ENCODE measurements at places on chromosomes 4 and X.
A peak's percentile ranks its signal among the peaks of the same experiment; 100 is the strongest.

- DNase-seq: no peak
Measured at GRCh38 chr4:123216946-123217345, 179.6 kb upstream of the SPRY1 start.

- DNase-seq: no peak
Measured at GRCh38 chr4:3508542-3508941, 23.7 kb downstream of the LRPAP1 start.

DNA sequence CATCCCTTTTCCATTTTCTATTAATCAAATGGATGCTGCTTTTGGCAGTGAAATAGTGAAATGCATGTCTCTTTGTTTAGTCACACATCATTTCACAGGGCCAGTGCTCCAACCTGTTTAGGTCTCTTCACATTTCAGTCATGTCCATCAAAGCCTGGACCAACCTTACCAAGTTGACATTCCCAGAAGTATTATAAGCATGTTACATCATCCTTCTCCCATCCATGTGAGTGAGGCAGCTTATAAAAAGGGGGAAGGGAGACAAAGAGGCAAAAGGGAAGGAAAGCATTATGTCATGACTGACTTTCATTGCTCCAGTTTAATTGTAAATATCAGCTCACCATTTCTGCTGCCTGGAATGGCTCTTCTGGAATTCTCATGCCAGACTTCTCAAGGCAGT is 94.4 kb downstream of the NWD2 start:
- no peak for DNase-seq

DNA sequence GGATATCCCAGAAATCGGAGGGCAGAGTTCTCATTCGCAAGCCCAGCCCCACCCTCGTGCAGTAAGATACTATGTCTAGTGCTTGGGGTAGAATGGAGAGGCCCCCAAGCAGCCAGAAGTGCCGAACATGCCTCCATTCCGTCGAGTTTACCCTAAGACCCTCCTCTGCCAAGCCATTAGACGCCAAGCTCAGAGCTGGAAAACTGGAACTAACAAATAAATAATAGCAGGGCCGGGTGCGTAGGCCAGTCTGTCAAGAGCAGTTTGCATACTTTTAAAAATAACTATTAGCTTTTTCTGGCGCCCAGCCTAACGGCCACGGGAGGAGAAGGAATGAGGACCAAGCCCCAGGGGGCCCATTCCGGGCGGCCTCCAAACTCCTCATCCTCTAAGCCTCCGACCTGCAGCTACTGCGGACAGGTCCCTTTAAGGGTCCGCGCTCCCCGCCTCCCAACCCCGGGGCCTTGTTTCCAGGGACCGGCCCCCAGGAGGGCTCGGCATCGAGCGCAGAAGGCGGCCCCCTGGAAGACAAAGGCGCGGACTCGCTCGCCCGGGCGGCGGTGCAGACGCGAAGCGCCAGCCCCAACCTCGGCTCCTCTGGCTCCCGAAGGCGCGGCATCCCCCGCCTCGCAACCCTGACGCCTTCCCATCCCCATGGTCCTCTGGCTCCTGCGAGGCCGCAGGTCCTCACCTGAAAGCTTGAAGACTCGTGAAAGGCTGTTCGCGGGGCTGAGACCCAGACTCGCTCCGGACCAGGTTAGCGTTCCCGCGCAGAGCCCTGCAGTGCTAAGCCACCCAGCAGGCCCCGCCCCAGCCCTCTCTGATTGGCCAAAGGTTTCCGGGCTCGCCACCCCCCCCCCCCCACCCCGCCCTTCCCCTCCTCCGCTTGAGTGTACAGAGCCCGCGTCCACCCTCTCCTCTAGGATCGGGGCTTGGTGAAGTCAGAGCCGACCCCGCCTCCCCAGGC is at the start of gene TMSB15A:
Gene TMSB15A (minus strand): TSS at position 765 of the 967 bp plus-strand sequence.
- DNase-seq: peak; percentile 37

DNA sequence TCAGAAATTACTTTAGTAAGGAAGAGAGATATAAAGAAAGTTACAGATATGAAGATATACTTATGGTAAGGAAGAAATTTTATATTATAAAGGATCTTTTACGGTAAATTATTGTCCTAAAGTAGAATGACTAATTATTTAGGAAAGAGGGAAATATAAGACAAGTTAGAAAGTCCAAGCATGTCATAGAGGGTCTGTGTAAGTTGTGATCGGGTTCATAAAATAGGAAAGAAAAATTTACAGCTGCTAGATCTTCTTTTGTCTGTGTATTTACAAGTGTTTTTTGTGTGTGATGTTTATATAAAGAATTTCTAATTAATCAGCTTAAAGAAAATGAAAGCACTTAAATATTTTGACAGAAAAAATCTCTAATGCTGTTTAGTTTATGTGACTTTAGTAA is 1054.9 kb upstream of the DIAPH2 start:
- DNase-seq: no peak

- DNase-seq: no peak
Measured at GRCh38 chrX:37509349-37509748, 62.1 kb upstream of the LANCL3 start.

DNA sequence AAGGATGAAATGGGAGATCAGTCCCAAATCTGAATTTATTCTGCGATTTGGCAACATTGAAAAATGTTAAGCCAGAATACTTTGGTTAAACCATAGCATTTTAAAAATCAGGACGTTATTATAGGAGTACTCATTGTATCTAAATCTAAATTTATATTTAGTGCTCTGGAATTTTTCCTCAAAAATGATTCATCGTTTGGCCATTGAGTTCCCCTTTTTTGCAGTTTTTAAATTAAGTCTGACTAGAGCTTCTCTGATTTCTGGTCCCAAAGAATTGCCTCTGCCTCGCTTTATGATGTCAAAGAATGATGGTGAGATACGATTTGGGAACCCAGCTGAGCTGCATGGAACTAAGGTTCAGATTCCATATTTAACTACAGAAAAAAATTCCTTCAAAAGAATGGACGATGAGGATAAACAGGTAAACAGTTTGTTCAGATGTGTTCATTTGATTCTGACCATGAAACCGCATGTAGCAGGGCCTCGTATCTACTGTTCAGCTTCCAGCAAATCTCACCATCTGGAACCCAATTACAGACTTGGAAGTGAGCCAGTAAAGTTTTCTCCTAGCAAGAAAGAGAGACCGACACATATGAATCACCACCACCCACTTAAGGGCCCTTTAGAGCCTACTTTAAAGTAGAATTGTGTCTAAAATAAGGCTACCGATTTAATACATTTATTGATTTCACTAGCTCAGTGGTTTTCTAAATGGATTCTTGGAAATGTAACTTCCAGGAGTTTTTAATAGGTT is 75.6 kb downstream of the REPS2 start:
- DNase-seq: peak; percentile 62

- no peak for DNase-seq
Measured at GRCh38 chrX:63330681-63331080, 20.5 kb downstream of the SPIN4 start.

DNA sequence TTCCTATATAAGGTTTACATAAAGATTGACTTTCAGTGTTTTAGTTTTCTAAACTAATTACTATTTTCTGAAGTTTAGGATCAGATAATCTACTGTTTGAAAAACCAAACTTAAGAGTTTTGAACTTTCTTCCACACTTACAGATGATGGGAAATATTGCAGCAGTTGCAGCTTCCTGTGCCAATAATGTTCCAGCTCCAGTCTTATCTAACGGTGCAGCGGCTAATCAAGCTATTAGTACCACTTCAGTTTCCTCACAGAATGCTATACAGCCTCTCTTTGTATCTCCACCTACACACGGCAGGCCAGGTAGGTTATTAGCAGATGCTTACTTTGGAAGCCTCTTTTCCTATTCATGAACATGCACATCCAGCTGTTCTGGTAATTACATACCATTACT is 55.6 kb downstream of the ALG13 start:
- no peak for DNase-seq

DNA sequence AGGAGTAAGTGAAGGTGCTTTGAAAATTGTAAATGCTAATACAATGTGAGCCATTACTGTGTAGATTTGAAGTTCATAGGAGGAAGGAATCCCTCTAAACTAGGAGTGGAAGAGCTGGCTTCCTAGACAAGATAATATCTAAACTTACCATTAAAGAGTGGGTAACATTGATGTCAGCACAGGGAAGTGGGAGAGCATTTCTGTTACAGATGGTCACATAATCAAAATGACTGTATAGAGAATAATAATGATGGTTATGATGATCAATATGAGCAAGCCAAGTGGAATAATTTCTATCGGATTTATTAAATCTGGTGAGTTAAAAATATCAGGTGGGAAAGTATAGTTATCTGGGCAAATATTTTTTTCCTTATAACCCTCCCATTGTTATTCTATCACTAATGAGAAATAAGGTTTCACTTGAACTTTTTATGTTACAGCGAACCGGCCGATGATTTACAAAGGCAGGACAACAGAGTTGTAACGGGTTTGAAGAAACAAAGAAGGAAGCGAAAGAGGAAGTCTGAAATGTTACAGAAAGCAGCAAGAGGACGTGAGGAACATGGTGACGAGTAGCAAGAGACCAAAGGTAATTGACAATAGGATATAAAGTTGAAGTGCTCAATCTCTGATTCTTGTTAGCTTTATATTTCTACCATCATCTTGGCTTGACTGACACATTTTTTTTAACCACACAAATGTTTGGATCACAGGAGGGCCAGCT is 43.5 kb downstream of the FMR1NB start:
- no peak for DNase-seq

- no peak for DNase-seq
Measured at GRCh38 chr4:2795300-2795892, 2.5 kb downstream of the SH3BP2 start.

GRCh38 chr4:108181704-108182103 is 13.0 kb upstream of the LEF1 start:
- DNase-seq: no peak

- DNase-seq: no peak
Measured at GRCh38 chr4:3179126-3179706, 69.7 kb upstream of the MSANTD1 start.

GRCh38 chrX:153299855-153300254 is 21.7 kb downstream of the PNMA6F start:
- no peak for DNase-seq

- DNase-seq: no peak
Measured at GRCh38 chr4:106495476-106495875, 126.9 kb upstream of the GIMD1 start.

- DNase-seq: no peak
Measured at GRCh38 chrX:119421016-119421705, 22.0 kb downstream of the SLC25A43 start.

- no peak for DNase-seq
Measured at GRCh38 chr4:40577588-40578253, 51.9 kb downstream of the RBM47 start.

DNA sequence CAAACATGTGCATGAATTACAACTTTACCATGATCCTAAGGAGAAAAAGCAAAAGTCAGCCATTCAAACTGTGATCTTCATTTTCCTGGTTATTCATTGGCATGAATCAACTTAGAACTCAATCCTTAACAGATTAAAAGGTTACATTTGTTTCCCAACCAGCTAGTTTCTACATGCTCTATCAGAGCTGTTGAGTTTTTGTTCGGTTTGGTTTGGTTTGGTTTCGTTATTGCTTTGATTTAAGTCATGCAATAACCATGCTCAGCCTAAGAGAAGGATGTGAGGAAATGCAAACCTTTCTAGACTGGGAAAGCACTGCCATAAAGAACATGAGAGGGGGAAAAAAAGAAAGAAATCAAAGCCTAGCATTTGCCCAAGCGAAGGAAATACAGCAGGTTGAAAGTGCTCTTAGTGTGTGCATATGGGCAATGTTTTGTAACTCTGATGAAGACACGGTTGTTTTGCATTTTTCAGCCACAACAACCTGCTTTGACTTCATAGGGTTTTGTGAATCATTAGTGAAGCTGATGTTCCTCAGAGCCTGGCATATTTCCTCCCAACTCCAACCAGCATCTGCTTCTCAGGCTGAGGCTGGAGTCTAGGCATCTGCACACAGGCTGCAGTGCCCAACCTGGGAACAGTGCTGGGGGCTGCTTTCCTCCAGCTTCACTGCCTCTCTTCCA is 234.3 kb downstream of the ZNF674 start:
- no peak for DNase-seq

DNA sequence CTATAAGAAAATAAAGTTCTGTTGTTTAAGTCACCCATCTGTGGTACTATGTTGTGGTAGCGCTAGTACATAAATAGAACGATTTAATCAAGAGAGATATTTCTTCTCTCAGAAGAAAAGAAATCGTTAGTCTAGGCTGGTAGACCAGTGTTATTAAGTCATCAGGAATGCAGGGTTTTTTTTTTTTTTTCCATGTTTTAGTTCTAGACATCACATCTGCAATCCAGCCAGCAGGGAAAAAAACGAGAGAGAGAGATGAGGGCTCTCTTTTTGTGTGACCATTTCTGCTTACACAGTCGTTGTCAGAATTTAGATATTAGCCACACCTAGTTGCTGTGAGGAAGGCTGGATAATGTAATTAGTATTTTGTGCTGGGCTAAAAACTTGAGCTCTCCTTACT is 417.4 kb downstream of the TMA16 start:
- no peak for DNase-seq

DNA sequence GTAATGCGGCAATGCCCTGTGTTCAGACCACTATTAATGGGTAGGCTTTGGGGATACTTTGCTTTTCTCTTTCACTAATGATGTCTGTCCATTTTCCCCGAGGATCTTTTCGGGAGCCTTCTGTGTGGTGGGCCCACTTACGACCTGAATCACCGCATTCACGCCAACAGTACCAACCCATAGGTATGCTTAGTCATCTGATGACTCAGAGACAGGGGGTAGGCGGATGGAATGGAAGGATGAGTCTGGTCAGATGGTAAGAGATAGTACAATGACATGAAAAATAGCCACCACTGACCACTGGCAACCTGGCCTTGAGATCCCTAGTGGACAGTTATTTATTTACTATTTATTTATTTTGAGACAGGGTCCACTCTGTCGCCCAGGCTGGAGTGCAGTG is 76.0 kb upstream of the DHRSX start:
- DNase-seq: no peak

- no peak for DNase-seq
Measured at GRCh38 chr4:140187316-140187695, 33.3 kb upstream of the MAML3 start.

DNA sequence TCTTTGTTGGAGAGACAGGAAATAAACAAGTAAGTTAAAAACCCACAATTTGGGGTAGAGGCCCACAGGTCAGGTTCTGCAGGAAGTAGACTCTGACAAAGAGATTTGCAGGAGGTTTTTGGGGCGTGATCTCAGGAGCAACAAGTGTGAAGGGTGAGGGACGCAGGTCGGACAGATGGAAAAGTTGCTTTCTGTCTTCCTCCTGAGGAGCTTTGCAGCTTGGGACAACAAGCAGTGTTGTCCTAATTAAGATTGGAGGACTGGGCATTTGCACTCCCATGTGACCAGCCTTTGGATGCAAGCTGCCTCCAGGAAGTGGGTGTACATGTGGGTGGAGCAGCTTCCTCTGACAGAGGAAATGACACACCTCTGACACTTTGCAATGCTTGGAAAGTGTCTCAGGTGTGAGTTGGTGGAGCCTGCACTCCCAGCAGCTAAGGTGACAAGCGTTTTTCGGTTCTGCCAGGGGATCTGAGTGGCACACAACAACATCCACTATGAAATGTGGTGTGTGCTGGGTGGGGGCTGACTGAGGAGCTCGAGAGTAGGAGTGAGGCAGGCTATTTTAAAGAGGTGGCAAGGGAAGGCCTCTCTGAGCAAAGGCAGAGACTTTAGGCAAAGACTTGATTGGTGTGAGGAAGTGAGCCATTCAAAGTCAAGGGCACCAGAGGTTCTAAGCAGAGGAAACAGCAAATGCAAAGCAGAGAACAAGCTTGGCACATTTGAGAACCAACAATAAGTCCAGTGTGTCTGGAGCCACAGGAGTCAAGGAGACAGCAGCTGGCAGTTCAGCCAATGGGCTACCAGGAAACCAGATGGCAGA is 339.8 kb upstream of the GATB start:
- DNase-seq: no peak
